ENCODE measurements at places on chromosomes 3 and 15.

DNA sequence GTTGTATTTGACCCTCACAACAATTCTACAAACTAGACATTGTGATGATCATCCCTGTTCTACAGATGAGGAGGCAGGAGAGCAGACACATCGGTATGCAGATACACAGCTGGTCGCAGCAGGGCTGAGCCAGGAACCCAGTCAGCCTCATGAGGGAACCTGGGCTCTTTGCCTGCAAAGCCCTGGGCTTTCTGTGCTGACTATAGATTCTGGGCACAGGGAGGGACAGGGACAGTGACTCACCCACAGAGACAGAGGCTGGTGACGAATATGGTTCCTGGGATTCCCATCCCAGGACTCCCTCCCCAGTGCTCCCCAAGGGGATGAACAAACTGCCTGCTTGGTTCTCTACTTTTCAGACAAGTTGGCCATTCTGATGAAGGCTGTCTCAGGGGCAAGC lies 3.8 kb upstream of the CAMP start:
- no peak for DNase-seq

- DNase-seq = no peak
These were observed 7.0 kb downstream of the MAPKAPK3 start for GRCh38 chr3:50623840-50624474.

GRCh38 chr3:150253622-150254021 lies 154.5 kb upstream of the TSC22D2 start:
- DNase-seq = no peak

GRCh38 chr3:102017784-102018183 lies 168.5 kb downstream of the NFKBIZ start:
- no peak for DNase-seq

DNA sequence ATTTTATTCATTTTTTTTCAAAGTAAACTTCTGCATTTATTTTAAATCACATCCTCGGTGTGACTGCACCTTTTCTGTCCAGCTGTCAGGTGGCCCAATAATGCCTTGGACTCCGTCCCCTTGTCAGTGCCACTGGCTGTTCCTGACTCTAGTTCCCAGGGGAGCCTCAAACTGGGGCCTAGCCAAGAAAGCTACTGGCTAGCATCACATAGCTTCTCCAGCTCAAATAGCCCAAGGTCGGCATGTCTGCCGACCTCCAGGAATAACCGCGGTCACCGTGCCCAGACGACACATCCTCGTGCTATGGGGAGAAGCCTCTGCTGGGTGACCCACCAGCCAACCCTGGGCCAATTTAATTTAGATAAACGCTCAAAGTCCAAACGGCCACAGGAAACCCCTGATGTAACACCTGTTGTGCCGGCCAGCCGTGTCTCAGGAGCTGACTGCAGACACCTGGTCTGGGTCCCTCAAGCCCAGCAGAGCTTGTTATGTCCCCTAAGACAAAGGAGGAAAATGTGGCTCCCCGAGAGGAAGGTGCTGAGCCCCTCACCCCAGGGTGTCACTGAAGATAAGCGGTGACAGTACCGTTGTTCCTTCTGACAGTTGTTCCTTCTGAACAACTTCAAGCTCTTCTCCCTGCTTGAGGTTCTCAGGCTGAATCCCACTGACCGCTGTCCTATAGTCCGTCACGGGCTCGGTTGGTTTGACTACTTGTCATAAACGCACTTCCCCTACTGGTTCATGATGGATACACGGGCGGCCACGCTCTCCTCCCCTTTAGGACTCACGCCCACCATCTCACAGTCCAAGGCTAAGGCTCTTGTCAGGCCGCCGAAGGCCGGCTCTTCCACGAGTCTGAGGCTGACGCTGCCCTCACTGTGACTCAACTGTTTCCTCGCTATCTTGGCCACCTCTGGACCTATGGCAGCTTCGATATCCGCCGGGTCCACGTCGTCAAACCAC lies 126.2 kb downstream of the KLF13 start:
- no peak for DNase-seq

Measured in occipital lobe (tissue), 3 donors.